NCI-H1930 (cell line): ENCODE measurements at places on chromosomes 3 and 15.

DNA sequence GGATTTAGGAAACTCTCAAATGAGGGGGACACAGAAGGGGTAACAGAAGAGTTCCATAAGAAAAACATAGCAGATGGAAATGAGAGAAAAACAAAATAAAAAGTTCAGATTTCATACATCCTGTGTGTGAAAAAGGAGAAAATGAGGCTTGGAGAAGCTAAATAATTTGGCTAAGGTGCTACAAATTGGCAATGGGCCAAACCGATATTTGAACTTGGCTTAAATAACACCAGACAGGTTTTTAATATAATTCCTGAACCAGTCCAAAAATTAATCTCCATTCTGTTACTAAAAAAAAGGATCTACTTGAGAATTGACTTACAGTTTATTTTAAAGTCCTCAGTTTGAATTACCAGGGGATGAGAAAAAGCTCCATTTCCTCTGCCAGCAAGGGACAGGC lies 342.9 kb upstream of the DPH6 start:
- DNase-seq: no peak

DNA sequence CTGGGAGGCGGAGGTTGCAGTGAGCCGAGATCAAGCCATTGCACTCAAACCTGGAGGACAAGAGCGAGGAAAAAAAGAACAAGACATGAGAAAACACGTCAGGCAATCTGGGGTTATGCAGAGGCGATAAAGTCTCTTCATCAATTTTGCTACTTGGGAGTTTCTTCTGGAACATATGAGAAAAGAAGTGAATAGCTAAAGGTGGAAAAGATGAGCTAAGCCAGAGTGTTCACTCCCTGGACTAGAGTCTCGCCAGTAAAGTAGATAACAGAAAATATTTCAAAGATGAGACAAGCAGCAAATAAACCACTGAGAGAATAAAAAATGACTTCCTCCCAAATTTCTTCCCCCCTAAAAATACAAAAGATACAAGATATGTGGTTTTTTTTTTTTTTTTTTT lies 188.4 kb upstream of the HES1 start:
- DNase-seq: no peak

GRCh38 chr3:134496471-134497071 lies 10.7 kb downstream of the CEP63 start:
- DNase-seq: no peak

DNA sequence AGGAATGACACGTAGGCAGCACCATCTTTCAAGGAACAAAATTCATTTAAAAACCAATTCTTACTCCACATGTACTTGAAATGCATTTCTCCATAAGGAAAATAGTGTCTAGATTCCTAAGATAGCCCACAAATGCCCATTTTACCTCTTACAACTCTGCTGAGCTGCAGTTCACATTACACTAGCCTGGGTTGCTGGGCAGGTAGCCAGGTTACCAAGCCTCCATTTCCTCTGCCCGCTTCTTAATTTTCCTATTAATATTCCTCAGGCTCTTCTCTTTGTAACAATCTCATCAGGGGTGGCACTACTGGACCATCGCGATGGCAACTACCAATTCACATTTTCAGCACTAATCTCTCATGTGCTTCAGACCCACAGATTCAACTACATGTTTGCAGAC lies 10.8 kb downstream of the ATP13A3 start:
- no peak for DNase-seq

DNA sequence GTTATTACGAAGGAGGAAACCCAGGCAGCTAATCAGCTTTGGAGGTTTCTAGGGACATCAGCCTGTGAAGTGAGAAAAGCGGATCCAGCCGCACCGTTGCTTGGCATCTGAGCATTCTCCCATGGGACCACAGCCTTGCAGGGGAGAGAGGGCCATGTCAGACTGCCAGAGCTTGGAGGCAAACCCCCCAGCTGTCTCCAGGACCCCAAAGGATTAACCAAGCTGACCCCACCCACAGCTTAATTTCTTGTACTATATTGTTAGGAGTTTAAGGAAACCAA lies 5.1 kb downstream of the IGDCC3 start:
- no peak for DNase-seq

GRCh38 chr15:54109014-54109413 lies 130.8 kb downstream of the UNC13C start:
- DNase-seq: no peak

GRCh38 chr15:73688455-73688854 lies 4.3 kb downstream of the CD276 start:
- DNase-seq: no peak

DNA sequence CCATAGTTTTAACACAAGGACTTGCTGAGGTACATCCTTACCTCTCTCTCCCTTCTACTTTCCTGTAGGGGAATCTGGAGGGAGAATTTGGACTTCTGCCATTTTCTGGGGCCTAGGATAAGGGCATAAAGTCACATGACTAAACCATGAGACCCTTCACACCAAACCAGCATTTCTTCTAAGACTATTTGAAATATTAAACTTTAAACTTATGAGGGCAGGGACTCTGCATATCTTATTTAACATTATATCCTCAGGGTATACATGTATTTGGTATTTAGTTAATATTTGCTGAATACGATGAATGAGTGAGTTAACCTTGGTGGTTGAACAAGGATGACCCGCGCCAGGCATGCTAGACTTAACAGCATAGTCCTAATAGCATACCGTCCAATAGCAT lies 63.4 kb downstream of the USP13 start:
- DNase-seq: no peak

DNA sequence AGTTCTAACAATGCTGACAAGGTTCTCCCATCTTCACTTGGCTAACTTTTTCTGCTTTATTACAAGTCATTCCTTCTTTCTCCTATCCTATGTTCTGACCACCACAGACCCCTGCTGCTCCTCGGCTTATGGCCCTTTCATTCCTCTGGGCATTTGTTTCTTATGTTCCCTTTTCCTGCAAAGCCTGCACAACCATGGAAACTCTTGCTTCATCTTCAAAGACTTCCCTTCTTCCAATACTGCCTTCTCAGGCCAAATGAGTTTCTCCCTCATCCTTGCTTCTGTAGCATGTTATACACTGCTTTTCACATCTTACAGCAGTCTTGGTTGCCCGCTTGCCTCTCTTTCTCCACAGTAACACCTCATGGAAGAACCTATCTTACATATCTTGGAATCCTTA lies 17.9 kb upstream of the ATOSA start:
- no peak for DNase-seq

DNA sequence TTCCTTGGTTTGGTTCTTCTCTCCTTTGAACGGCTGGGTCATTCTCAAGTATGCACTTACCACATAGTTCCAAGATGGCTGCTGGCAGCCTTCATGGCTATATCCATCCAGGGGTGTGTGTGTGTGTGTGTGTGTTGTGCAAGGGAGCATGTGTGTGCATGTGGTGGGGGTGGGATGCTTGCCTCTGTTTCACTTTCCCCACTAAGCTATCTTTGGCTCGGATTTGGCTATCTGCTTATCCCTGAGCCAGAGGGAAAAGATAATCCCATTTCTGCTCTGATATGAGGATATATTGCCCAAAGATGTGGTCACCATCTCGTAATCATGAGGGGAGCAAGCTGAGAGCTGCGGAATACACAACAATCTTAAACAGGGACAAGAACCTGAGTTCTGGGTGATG lies 26.2 kb downstream of the ANAPC13 start:
- DNase-seq: no peak

GRCh38 chr15:100241572-100242482 lies 99.9 kb downstream of the ADAMTS17 start:
- no peak for DNase-seq

GRCh38 chr15:80779658-80780415 lies 667 bp downstream of the CEMIP start:
- no peak for DNase-seq

DNA sequence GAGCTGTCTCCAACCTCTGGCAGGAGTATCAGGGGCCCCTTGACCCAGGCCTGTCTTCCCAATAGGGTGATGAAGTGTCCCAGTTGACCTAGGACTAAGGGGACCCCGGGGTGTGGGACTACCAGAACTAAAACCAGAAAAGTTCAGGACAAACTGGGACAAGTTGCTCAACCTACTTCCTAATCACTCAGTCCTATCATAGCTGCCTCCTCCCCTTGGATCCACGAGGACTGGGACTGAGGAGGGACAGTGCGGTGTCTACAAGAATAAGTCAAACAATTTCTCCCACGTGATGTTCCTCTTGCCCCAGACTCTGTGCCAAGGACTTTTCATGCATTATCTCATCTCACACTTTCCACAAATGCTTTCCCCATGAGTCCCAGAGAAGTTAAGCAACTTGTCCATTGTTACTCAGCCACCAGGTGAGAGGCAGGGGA lies 49.4 kb upstream of the SLCO2A1 start:
- no peak for DNase-seq

DNA sequence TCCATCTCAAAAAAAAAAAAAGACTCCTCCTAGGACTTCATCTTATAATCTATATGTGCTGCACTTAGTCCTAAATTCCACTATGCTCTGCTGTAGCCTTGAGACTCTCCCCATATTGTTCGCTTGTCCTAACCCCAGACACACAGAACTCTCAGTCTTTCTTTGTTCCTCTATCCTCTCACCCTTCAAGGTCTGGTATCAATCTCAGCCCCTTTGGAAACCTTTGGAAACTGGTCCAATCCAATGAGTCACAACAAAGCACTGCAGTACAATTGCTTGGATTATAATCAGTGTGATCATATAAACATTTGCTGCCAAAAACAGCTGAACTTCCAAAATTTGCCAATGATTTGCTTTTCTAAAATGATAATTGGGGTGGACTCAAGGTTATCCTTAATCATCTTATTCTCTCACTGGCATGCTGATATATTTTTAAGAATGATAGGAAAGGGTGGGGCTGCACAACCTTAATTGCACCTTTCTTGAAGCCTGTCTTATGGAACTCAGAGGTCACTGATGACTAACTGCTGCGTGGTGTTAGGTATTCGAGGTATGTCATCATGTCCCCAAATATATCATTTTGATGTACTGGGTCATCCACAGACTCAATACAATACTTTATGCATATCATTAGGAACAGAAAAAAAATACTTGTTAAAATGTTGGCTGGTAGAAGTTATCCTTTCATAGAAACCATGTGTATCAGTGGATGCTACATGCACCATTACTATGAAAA lies 756.7 kb downstream of the NR2F2 start:
- DNase-seq: no peak

DNA sequence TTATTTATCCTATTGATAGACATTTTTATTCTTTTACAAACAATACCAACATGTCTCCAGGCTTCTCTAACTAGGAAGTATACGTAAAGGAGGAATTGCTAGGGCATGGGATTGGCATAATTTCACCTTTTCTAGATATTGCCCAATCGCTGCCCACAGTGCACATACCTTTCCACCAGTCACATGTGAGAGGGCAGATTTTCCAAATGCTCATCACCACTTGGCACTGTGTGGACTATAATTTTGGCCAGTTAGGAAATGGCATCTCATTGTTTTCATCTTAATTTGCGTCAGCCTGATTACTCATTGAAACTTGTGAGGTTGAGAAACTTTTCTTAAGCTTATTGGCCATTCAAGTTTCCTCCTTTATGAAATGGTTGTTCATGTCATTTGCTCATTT lies 57.4 kb upstream of the POLR2M start:
- DNase-seq: no peak

GRCh38 chr3:107833043-107833442 lies 257.8 kb downstream of the CD47 start:
- no peak for DNase-seq

DNA sequence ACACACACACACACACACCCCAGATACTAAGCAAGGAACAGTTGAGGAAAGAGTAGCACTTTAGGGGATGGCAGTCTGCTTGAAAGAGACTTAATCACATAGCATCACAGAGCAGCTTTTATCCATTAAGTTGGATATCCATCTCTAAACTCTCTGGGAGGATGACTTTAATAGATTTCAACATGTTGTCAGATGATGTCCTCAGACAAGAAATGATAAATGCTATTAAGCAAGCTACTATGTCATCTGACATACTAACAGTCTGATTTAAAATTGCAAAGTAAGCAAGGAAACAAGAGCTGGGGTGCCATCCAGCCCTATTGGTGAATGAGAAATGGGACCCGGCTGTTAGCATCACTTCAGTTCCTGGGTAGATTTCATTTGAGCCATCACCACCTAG lies 136.9 kb downstream of the PLCL2 start:
- no peak for DNase-seq

DNA sequence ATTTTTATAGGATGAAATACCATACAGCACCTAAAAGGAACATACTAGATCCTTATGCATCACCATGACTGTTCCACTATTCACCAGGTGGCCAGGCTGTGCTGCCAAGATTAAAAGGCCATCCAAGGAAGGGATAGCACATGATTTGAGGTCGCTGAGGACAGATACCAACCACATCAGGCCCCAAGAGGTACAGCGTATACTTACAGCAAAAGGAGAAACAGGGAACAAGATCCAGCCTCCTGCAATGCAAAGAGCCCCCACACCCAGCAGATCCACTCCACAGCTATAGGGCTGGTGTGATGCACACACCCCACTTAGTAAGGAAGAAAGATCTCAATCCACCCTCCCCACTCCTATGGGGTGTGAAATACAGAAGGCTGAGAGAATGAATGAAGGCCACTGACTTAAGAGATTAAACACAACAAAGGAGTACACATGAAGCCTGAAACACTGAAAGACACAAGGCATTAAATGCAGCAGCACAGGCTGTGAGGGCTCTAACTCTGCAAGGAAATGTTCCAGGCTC lies 32.0 kb upstream of the ZNF445 start:
- DNase-seq: no peak

- DNase-seq: no peak
Measured at GRCh38 chr3:42961633-42962032, 17.5 kb upstream of the GASK1A start.

DNA sequence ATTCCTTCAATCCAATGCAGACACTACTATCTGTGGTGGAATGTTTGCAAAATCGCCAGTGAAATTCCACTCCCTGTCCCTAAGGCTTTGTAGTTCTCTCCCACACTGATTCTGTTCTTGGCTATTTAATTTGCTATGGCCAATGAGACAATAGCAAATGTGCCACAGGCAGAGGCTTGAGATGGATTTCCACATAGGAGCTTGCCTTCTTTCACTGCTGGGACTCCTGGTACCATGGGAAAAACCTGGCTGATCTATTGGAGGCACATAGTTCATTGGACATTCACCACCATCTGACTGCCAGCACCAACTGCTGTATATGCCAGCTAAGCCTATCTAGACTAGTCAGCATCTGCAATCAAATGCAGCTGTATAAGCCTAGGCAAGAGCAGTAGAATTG lies 103.8 kb downstream of the NR1D2 start:
- no peak for DNase-seq

- DNase-seq: no peak
Measured at GRCh38 chr3:148309390-148310035, 388.2 kb upstream of the AGTR1 start.

DNA sequence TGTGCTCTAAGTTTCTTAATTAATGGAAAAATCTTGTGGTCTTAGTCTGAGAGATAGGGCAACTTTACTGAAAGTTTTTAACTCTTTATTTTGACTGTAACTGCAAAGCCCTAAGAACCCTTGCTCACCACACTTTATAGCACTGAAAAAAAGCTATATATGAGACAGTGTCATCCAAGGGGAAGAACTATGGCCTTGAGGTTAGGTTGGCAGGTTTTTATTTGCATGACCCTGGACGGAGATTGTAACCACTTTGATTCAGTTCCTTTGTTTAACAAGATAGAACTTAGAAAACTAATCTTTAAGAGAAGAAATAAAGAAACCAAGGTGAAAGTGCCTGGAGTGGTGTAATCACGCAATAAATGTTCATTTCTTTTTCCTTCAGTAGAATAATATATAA lies 30.6 kb upstream of the LYSMD4 start:
- DNase-seq: no peak
